ENCODE measurements at places on chromosomes 2 and 18.

DNA sequence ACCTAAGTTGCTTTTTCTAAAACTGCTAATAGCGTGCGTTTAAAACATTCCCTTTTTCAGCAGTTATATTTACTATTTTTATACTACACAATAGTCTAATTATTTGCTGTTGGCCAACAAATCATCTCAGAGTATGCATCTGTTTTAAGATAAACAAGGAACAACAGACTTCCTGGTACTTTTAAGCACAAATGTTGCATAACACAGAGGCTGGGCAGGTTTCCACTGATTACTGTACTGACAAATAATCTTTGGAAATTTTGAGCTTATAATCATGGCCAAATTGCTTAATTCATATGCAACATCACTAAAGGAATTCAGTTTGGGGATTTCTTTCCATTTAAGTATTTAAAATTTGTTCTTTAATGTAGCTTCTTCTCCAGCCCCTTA lies 737.4 kb upstream of the SALL3 start:
- DNase-seq, result no peak

- no peak for DNase-seq
Observed at GRCh38 chr2:46002507-46002883, 294.7 kb upstream of the EPAS1 start.

- DNase-seq, result no peak
Observed at GRCh38 chr2:18454692-18455235, 105.7 kb downstream of the RDH14 start.

DNA sequence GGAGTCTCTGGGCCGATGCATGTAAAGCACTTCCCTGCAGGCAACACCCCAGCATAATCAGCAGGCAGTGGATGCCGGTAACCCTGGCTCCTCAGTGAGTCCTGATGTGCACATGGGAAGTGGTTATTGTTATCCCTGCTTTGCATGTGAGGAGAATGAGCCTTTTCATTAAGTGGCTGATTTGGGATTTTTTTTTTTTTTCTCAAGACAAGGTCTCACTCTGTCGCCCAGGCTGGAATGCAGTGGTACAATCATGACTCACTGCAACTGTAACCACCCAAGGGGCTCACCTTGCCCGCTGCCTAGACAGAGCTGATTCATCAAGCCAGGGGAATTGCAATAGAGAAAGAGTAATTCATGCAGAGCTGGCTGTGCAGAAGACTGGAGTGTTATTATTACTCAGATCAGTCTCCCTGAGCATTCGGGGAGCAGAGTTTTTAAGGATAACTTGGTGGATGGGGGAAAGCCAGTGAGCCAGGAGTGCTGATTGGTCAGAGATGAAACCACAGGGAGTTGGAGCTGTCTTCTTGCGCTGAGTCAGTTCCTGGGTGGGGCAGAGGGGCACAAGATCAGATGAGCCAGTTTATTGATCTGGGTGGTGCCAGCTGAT lies 95.4 kb downstream of the SOCS6 start:
- no peak for DNase-seq

DNA sequence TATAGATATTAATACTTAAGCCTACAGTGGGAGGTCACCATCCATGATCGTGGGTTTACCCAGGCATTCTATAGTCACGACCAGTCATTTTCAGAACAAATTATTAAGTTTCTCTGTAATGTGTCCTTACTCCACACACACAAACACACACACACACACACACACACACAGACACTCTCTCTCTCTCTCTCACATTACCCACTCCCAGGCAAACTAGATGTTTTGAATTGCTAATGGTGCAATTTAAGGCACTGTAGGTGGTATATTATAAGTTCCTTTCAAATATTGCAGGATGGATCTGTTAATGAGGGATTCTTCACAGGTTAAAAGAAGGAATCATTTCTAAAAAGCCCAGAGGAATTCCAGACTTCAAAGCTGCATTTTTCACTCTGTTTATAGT lies 657.8 kb downstream of the MBD2 start:
- DNase-seq, result no peak

DNA sequence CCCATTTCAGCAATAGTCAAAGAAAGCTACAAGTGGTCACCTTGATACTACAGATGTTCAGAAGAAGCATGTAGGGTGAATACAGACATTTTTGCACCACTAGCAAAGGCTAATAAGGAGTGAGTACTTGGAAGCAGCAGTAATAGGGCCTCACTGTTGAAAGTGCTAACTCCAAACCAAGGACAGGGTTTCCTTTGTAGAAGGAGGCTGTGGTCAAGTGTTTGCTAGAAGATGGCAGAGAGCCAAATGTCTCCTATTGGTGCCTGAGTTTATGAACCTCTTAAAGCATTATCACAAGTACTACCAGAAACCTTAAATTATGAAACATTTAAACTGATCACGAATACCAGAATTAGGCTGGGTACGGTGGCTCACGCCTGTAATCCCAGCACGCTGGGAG lies 308.1 kb downstream of the ZEB2 start:
- DNase-seq, result no peak

DNA sequence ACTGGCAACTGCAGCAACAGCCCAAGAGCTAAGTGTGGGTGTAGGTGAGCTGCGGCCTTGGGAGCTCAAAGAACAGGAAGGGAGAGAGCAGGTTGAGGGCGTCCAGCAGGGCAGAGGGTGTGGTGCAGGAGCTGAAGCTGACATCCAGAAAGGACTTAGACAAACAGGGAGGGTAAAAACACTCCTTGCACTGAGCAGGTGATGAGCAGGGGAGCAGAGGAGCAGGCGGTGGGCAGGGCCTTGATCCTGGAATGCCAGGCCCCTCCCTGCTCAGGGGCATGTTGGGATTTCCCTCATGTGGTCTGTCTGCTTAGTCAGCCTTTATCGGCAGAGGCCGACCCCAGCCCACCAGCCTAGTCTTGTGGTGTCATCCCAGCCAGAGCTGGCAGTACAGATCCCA lies 63.6 kb downstream of the VSNL1 start:
- no peak for DNase-seq

DNA sequence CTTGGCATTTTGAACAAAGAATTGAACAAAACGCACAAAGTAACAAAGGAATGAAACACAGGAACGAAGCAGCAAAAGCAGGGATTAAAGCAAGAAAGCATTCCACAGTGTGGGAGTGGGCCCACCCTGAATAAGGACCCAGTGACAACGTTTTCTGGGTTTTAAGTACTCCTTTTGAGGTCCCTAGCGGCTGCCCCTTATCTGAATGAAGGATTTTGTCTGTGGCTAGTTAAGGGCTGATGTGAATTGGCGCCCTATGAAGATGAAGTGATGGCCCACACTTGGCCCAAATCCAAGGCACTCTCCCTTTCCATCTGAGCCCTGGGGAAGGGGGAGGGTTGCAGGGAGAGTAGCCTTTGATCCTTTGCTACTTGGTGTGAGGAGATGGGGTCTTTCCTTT lies 7.8 kb upstream of the CCDC141 start:
- no peak for DNase-seq

DNA sequence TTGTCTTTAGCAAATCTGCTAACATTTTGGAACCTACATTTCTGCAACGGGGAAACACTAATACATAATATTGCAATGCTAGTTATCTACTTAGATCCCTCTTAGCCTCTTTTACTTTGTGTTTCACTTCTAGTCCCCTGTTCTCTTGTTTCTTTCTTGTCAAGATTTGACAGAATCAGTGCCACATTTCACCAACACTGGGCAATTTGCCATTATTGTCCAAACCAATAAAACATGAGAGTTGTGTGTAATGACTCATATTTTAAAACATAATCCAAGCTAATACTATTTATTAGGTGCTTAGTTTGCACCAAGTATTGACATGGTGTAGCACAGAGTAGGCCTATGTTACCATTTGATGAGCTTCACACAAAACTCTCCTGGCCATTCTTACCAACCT lies 33.7 kb upstream of the ACVR1C start:
- DNase-seq, result no peak

GRCh38 chr2:11768946-11769345 lies 22.5 kb downstream of the LPIN1 start:
- DNase-seq, result no peak

GRCh38 chr2:170409164-170409535 lies 231.2 kb downstream of the MYO3B start:
- DNase-seq, result peak; percentile 75

GRCh38 chr18:68991286-68991685 lies 193.4 kb downstream of the CCDC102B start:
- DNase-seq, result no peak

DNA sequence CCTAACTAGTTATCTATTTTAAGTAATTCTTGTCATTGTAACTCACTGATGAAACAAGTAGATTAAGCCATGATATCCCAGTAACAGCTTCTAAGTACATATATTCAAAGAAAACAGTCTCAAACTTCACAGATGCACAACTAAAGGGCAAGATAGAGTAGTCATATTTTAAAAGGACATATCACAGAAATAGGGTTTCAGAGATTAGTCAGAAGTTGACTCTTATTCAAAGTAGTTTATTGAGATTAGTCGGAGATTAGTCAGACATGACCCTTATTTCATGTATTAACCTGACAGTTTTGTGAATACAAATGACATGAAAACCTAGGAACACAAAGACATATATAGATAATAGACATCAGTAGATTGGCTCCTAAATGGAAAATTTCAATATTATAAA lies 15.9 kb upstream of the CHAC2 start:
- DNase-seq, result no peak

DNA sequence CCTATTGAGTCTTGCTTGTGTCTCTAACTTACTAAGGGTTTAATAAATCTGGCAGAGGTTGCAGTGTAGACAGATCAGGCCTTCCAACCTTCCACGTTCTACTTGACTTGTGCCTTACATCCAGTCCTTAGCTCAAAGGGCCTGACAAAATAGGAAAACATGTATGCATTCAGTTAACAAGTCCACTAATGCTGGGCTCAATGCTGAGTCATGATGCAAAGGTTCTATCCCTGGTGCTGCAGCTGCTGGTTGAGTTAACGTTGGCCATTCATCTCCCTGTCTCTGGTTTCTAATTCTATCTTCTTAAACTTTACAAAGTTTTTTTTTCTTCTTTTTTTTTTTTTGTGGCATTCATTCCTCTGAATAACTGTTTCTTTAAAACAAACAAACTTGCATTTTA lies 46.3 kb upstream of the ITGB6 start:
- no peak for DNase-seq

DNA sequence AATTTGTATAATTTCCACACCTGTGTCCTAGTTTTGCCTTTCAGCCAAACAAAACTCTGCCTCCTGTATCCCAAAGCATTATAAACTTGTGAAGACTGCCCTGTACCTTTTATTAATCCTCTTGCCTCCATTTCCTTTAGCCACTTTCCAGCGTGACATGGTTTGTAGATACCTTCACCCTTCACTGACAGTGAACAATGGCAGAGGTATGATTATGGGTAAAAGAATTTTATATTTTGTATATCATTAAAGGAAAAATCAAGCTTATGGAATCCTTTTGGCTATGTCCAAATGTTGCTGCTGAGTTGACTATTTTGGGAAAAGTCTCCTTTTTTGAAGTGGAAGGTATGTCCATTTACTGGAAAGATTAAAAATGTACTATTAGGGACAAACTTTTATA lies 251.7 kb downstream of the HNMT start:
- no peak for DNase-seq

GRCh38 chr18:46794607-46795006 lies 37.8 kb upstream of the ST8SIA5 start:
- DNase-seq, result no peak

GRCh38 chr2:127807678-127808353 lies 3.2 kb downstream of the WDR33 start:
- no peak for DNase-seq

GRCh38 chr18:67731851-67732250 lies 215.3 kb upstream of the DSEL start:
- DNase-seq, result no peak

GRCh38 chr2:152415231-152415642 lies 80.3 kb downstream of the FMNL2 start:
- DNase-seq, result no peak

DNA sequence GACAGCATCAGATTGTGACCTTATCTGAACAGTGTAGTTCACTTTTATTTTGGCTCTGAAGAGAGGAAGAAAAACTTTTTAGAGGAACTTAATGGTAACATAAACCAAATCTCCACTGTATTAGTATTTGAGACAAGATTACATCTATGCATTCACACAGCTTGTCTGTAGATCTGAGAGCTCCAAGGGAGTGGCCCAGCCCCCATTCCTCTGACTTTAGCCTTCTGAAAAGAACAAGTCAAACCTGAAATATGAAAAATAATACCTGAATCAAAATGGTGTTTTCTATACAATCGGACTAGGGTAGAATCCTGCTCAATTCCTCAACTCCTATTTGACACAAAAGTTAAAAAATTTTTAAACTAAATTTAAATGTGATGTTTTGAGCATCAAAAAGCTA lies 23.1 kb downstream of the STARD7 start:
- no peak for DNase-seq

GRCh38 chr18:63267975-63268721 lies 51.4 kb downstream of the BCL2 start:
- no peak for DNase-seq

DNA sequence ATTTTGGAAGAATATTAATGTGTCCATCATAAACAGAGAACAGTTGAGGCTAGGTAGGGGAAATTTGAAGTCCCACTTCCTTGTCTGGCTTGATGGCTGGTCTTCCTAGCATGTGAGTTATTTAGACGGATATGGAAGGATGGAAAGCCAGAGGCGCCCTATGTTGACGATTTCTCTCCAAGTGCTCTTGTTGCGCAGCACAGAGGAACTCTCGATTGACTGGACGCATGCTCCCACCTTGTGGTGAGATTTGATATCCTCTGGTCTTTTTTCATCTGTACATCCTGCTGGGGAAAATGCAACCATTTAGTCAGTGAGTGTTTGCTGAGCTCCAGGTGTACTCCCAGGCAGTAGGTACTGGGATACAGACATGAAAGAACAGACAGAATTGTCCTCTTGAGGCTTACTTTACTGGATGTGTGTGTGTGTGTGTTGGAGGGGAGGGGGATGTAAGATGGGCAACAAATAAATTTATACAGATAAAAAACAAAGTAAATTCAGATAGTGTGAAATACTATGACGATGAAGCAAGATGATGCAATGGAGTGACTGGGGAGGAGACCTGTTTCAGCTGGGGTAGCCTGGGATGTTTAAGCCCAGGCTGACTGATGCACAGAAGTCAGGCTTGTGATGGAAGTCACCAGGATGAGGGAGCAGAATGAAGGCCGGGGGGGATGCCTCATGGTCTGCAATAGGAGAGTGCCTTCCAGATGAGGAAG lies 137.2 kb downstream of the TRIM43 start:
- peak; percentile 1 for DNase-seq

DNA sequence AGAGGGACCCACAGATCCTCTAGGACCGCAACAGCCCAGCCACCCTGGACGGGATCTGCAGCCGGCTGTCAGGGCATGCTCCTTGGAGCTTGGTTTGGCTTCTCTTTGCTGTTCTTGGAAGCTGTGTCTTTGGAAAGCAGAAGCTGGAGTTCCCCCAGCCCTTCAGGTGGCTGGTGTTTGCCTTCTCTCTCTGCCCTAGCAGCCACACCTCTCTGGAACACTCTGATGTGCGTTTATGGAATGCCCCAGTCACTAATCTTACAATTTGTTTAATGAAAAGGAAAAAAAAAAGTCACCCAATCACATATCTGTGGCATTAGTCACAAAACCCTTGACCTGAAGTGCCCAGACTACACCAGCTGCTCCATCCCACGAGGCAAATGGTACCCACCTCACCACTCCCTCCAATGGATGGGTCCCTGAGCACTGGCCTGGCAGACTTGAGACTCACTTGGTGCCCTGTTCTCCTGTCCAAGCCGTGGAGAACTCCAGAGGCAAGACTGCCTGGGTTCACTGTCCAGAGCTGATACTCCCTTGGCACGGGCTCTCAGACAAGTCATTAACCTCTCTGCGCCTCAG lies 70.2 kb upstream of the DAPL1 start:
- no peak for DNase-seq

Measured in stimulated activated CD8-positive, alpha-beta memory T cell treated with anti-CD3 and anti-CD28 coated beads, Interleukin-12 subunit alpha, Interleukin-12 subunit beta, amount 100 ng/mL, for 1 hour (primary cell).